ENCODE measurements at places on chromosomes 4 and X. TPM values are rescaled to one million over a fixed set of nuclear protein-coding genes. Genes with fewer than 3 reads are reported as not detected.

DNA sequence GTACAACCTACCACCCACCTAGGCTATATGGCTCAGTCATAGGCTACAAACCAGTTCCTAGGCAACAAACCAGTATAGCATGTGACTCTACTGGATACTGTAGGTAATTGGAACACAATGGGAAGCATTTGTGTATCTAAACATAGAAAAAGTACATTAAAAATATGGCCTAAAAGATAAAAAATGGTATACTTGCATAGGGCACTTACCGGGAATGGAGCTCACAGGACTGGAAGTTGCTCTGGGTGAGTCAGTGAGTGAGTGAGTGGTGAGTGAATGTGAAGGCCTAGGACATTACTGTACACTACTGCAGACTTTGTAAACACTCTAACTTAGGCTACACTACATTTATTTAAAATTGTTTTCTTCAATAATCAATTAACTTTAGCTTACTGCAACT lies 139.2 kb upstream of the RBPJ start:
- no peak for DNase-seq

The PPP2R2C gene
- 0.39 TPM for total RNA-seq

The CSAG3 gene
- total RNA-seq, result not detected

DNA sequence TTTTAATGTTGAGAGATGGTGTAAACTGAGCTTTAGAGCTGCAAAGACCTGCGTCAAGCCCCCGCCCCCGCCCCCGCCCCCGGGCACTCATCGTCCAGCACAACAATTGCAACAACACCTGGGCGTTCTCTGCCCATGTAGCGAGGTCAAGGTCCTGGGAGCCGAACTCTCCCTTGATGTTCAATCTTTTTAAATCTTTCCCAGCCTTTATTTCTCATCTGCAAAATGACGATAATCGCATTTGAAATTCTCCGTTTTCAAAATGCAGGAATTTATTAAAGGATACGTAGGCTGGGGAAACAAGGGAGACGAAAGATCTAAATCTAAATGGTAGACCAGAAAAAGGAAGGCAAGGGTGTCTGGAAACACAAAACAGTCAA lies 648 bp upstream of the MSMO1 start:
- peak; percentile 47 for DNase-seq

The IL1RAPL1 gene
- under 0.01 TPM for total RNA-seq

The SPANXD gene
- total RNA-seq, result not detected
